ENCODE measurements at places on chromosomes 16 and 17.
A peak's percentile ranks its signal among the peaks of the same experiment; 100 is the strongest.

DNA sequence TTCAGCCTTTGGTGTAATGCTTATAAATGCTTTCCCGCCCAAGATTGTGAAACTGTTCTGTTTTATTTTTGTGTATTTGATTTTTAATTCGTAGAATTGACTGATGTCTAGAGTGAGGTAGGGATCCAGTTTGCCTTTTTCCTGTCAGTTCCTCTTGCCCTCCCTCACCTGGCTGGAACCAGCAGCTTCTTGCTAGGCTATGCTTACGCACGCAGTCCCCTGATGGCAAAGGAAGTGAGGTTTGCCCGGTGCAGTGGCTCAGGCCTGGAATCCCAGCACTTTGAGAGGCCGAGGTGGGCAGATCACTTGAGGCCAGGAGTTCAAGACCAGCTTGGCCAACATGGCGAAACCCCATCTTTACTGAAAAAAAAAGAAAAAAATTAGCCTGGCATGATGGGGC is 51.9 kb downstream of the RAB11FIP4 start:
- DNase-seq: no peak

GRCh38 chr16:68074850-68075555 is 10.2 kb upstream of the NFATC3 start:
- DNase-seq: peak; percentile 33

DNA sequence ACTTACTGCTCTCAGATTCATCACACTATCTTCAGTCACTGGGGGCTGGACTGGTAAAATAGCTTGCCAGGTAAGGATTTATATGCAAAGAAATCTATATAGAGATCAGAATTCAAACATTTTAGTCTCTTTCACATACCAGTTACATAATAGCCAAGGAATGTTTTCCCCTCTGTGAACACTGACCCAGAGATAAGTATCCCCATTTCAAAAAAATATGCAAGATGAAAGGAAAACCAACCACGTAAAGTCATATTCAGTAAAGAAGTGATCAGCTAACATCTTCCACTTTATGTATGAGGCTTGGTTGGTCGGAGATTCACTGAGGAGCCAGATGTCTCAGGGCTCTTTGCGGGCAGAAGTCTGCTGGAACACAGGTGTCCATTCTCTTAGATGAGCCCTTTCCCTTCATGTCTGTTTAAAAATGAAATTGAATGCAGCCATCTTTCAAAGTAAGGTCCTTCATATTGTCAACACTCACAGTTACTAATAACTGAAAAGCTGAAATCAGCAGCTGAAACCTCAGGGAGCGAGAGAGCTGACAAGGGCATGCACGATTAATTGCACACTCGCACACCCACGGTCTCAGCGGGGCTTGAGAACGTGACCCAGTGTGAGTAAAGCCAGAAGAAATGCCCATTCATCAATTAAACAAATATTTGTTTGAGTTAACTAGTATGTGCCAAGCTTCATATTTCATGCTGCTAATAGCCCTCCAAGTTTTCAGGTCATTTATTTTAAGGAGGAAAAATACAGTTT is 161.2 kb downstream of the MRTFB start:
- DNase-seq: no peak

DNA sequence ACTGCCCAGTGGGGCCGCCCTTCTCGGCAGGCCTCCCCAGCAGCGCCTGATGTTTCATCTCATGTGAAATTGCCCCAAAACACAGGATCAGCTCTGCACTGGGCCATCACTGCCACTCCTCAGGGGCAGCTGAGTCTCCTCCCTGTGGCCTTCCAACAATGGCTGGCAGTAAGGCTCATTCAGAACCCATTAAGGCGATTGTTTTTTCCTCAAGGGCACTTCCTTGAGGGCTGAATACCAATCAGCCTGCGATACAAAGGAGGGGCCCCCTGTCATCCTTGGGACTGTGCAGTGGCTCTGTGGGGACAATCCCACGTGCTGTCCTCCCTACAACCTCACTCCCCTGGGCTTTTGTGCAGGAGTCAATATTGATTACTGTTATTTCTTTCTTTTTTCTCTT is 47.5 kb downstream of the XYLT1 start:
- DNase-seq: no peak

DNA sequence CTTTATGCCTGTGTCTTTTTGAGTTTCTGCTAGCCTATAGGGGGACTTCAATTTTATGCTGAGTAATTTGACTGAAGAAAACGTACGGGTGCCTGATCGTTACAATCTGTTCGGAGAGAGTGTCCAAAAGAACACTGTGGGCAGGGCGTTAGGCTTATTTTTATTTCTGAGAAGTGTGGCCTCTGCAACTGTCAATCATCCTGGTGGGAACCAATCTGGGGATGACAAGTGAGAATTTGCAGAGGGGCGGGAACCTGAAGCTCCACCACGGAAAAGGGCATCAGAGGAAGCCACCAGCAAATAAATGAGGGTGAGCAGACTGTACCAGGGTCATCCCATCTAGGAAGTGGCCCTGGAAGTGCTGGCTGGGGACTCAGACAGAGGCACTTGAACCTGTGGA is 12.0 kb upstream of the CDYL2 start:
- no peak for DNase-seq

GRCh38 chr17:9104370-9105041 is 83.2 kb downstream of the NTN1 start:
- no peak for DNase-seq

DNA sequence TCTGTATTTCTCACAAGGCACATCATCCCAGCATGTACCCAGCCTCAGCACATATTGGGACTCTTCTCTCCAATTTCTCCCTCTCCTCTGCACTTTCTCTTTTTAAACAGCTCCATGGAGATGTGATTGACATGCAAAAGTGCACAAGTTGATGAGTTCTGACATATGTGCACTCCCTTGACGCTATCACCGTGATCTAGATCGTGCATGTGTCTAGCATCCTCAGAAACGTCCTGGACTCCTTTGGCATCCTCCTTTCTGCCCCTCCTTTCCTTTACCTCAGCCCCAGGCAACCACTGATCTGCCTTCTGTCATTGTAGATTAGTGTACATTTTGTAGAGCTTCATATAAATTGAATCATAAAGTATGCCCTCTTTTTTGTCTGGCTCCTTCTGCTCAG is 108.0 kb upstream of the HSBP1 start:
- no peak for DNase-seq

GRCh38 chr17:16909472-16910246 is 62.3 kb downstream of the TNFRSF13B start:
- DNase-seq: no peak

- DNase-seq: peak; percentile 21
These were observed 4.3 kb upstream of the TLCD2 start for GRCh38 chr17:1714427-1714979.

- DNase-seq: no peak
These were observed 436.2 kb upstream of the ZFHX3 start for GRCh38 chr16:73483934-73484711.

GRCh38 chr17:46854948-46855347 is 3.6 kb downstream of the WNT9B start:
- no peak for DNase-seq

DNA sequence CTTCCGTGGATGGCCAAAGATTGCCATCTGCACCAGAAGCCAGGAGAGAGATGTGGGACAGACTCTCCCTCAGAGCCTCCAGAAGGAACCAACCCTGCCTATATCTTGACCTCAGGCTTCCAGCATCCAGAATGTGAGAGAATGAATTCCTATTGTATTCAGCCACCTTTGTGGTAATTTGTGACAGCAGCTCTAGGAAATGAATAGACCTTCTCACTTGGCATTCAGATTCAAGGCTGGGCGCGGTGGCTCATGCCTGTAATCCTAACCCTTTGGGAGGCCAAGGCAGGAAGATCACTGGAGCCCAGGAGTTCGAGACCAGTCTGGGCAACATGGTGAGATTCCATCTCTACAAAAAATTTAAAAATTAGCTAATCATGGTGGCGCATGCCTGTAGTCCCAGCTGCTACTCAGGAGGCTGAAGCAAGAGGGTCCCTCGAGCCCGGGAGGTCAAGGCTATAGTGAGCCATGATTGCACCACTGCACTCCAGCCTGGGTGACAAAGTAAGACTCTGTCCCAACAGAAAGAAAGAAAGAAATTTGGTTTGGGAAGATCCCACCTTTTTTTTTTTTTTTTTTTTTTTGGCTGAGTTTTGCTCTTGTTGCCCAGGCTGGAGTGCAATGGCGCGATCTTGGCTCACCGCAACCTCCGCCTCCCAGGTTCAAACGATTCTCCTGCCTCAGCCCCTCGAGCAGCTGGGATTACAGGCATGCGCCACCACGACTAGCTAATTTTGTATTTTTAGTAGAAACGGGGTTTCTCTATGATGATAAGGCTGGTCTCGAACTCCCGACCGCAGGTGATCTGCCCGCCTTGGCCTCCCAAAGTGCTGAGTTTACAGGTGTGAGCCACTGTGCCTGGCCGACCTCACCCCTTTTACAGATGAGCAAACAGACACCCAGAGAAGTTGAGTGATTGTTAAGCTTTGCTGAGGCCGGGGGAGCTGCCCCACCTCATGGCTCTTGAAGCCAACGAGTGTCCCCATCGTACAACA is 4.3 kb upstream of the CPSF4L start:
- DNase-seq: no peak

DNA sequence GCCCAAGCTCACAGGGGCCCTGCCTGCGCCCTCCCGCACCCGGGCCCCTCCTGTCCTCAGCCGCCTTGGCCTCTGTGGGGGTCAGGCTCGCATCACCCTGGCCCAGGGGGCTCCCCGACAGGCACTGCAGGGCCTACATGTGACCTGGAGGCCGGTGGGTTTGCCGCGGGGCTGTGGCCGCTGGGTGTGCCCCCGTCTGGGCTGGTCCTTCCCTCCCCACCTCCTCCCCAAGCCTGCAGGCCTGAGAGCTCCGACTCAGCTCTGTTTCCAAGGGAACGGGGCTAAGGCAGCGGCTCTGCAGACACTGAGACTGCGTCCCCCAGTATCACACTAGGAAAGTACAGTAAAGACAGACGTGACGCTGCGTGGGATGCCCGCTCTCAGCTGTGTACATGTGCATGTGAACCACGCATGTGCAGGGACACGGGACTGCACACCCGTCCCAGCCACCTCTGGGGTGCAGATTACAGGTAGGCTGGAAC is 16.5 kb upstream of the WDR45B start:
- DNase-seq: no peak

DNA sequence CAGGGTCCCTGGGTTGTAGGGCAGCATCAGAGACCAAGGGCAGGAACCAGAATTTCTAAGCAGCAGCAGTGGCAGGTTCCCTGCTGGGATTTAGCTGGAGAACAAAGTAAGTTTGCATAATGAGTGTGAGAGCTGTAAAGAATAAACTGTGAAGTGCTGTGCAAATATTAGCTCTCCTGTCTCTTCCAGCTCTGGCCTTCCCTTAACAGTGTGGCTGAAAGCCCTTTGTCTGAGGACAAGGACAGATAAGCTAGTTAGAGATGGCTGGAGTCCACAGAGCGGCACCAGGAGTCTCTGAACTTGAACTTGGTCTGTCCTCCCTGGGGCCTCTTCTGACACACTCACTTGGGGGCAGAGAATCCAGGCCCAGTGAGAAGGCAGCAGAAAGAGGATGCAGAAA is 98.2 kb upstream of the WSCD1 start:
- no peak for DNase-seq

Data from stimulated activated CD4-positive, alpha-beta T cell treated with anti-CD3 and anti-CD28 coated beads, Interleukin-4, amount 100 ng/mL, for 4 hours (primary cell).